ENCODE measurements at places on chromosomes 7 and 10.

DNA sequence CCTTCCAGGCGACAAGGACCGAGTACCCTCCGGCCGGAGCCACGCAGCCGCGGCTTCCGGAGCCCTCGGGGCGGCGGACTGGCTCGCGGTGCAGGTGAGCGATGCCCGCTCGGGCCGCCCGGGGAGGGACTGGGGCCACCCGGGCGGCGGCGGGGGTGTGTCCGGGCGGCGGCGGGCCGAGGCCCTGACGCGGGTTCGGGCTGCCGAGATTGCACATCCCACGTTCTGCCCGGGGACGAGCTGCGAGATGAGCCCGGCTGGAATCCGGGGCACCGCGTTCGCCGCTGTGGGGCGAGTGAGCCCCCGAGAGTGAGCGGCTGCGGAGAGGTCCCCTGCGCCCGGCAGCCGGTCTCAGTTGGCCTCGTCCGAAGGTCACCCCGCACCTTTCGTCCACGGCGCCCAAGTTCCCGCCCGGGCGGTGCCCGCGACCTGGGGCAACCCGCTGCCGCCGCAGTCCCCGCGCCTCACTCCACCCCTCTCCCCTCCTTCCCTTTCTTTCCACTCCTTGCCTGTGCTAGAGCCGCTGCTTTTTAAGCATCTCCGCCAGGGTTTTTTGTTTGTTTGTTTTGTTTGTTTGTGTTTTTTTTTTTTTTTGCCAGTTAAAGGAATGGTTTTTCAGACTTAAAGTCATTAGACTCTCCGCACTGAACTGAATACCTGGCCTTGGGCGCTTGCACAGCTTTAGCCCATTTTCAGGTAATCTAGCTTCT lies 515 bp downstream of the RALA start:
- DNase-seq: no peak

- no peak for DNase-seq
These were observed 28.9 kb downstream of the MAD1L1 start for GRCh38 chr7:2203766-2204300.

- DNase-seq: no peak
These were observed 171.5 kb upstream of the SP4 start for GRCh38 chr7:21256310-21256877.

DNA sequence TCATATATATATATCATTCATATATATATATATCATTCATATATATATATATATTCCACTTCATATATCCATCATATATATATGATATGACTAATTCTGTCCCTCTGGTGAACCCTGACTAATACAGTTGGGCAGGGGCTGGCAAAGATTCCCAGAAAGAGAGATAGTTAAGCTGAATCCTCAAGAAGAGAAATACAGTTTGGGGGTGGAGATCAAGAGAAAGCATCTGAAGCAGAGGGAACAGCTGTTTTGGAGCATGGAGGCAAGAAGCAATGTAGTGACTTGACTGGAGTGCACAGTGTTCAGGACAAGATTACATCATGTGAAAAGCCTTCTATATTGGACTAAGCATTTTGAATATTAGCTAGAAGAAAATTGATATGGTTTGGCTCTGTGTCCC lies 540.7 kb downstream of the MAGI2 start:
- DNase-seq: no peak

DNA sequence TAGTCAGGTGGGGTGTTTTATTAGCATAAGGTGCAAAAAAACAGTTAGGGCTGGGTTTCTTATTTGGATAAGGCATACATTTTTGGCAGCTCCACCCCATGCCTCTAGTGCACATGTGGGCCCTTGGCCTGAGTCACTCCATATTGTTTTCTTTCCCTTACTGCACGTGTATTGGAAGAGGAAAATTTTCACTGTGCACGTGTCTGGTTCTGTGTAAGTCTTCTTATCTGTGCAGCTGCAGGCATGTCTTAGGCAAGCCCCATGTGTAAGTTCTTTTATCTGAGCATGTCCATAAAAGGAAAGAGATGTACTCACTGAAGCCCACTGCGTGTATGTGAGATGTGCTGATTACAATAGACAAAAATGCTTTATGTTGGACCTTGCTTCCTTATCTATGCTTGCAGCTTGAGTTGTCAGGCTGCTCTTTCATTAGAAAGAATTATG lies 540.3 kb upstream of the IGFBP3 start:
- no peak for DNase-seq

DNA sequence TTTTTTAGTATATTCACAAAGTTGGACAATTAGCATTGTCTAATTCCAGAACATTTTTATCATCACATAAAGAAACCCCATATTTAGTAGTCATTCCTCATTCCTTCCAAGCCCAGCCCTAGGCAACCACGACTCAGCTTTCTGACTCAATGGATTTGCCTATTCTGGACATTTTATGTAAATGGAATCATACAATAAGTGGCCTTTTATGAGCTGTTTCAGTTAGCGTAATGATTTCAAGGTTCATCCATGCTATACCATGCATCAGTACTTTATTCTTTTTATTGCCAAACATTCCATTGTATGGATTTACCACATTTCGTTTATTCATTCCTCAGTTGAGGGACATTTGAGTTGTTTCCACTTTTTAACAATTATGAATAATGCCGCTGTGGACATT lies 249.2 kb downstream of the DYNC1I1 start:
- no peak for DNase-seq

DNA sequence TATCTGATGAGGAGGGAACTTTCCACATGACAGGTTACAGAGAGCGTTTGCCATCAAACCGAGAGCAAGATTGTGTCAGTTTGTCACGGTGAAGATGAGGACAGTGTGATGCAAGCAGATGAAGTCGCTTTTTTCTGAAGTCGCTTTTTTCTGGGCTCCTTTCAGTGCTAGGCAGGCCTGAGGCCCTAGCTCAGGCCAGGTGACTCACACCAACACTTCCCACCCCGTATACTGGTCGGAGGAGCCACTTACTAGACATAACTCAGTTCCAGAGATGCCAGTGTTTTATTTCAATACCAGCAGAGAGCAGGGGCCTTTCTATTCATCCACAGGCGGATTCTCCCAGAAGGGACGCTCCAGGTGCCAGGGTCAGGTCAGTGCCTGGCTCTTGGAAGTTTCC lies 58.9 kb downstream of the SFMBT2 start:
- DNase-seq: no peak

DNA sequence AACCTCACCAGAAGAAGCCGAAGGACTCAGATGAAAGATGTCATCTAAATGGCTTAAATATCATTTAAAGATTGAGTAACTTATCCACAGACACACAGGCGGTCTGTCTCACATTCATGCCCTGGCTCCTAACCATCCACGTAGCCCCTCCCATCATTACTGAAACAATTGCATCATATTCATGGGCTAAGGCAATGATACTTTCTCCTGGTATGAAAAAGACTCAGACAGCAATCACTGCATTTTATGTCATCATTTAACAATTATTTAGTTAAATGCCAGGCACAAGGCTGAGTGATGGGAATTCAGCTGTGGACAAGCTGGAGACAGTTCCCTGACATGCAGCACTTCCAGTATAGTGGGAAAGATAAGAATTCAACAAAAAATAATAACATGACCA lies 11.2 kb upstream of the TECTB start:
- no peak for DNase-seq

- no peak for DNase-seq
These were observed 1.6 kb downstream of the SFMBT2 start for GRCh38 chr10:7409045-7409731.

- DNase-seq: no peak
These were observed 4.6 kb downstream of the PDIA4 start for GRCh38 chr7:149023662-149024061.

Data from stimulated activated CD8-positive, alpha-beta memory T cell treated with anti-CD3 and anti-CD28 coated beads, Interleukin-4, amount 100 ng/mL, for 1 hour (primary cell).